ENCODE measurements at places on chromosomes 5 and 9.

- DNase-seq = no peak
Observed at GRCh38 chr9:126532019-126532462, 81.7 kb upstream of the LMX1B start.

DNA sequence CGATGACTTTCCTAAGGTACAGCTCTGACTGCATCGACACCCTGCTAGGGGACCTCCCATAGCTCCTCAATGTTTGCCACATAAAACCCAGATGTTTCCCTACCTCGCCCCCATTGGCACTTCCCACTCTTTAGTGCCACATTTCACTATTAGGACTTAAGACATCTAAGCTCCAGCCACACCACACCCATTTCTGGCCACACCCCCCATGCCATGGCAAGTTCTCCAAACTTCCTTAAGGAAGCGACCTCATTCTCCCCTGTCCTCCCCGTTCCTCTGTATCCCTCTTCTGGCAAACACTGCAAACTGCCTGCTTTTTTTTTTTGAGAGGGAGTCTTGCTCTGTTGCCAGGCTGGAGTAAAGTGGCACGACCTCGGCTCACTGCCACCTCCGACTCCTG lies 62.9 kb downstream of the USP20 start:
- DNase-seq = no peak

DNA sequence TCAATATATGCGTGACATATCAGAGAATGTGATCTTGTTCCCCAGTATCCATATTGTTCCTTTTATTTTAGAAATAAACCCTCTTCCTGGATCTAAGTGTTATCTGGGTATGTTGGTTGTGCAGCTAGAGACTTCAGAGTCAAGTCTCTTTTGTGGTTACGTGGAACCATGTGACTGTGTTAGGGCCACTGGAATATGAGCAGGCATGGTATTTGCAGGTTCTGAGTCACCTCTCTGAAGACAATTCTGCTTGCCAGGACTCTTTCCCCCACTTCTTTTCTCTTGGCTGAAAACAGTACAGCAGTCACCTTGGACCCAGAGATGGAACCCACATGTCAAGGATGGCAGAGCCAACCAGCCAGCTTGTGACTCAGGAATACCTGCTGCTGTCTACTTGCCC lies 59.7 kb downstream of the ATP10B start:
- DNase-seq = no peak

GRCh38 chr5:146076455-146076854 lies 28.9 kb downstream of the PLAC8L1 start:
- DNase-seq = no peak

DNA sequence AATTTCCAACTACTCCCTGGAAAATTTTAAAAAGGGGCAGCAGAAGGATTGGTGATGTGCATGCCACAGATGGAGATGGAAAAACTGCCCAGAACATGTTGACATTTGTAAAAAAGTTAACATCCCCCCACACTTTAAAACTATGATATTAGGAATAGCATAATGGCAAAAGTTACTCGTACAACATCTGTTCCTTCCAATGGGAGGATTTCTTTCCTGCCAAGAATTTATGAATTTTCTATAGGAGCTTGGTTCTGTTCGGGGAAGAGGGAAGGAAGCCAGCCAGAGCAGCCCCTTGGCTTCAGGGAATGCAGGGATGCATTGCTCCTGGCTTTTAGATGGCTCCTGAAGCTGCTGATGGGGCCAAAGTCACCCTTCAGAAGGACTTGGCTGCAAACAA lies 22.7 kb downstream of the KLF4 start:
- DNase-seq = no peak

All from BJ (cell line).